BJ (cell line): ENCODE measurements at places on chromosomes 7 and 10. TPM values are rescaled to one million over a fixed set of nuclear protein-coding genes. Genes with fewer than 3 reads are reported as not detected.

DNA sequence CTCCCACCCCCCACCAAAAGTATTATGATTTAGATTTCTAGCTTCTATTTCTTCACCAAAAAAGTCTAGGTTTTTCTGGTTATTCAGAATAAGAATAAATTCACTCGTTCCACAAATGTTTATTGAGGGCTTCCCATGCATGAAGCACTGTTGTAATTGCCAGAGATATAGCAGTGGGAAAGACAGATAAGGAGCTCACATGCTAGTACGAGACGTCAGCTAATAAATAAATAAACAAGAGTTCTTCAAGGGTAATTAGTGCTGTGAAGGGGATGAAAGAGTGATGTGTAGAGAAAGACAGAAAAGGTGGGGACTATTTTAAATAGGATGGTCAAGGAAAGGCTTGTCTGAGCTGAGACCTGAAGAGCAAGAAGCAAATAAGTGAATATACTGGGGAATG lies 38.1 kb upstream of the SEPTIN7 start:
- DNase-seq, result no peak

DNA sequence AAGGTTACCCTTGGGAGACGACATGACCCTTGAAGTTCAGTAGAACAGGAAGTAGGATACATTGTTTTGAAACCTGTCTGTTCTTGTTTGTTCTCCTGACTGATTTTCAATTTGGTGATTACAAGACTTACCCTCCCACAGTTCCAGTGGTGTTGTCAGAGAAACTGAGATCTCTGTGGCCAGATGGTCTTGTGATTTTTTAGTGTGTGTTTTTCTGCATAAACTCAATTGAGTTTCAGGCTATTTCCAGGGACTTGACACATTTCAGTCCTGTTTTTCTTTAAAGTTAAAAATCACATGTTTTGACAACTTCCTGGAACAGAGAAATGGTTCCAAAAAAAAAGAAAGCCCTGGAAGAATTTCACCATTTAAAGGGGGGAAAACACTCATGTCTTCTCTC lies 22.3 kb downstream of the PIK3CG start:
- no peak for DNase-seq

The VWA2 gene
- polyA plus RNA-seq, result 0.07 TPM in 1 of 2 replicates, not detected in the other

The SPDYE1 gene
- polyA plus RNA-seq, result not detected in 2 replicates

GRCh38 chr10:75814014-75814413 lies 382.6 kb downstream of the LRMDA start:
- DNase-seq, result no peak

GRCh38 chr7:150801242-150801945 lies 825 bp downstream of the TMEM176A start:
- no peak for DNase-seq

DNA sequence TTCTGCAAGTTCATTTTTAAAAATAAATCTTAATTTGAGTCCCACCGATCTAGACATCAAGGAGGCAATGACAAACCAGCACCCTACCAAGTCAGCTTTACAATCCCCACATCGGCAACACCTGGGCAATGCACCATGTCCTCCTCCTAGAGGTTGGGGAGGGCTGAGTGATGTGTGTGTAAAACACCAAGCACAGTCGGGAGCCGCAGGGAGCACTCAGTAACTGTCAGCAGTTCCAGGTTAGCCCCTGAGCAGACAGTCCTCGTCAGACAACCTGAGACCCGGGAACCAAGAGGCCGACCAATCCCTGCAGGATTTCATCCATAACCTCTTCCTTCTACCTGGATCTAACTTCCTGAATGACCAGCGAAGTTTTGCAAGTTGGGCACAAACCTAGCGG lies 15.9 kb upstream of the C10orf120 start:
- no peak for DNase-seq

DNA sequence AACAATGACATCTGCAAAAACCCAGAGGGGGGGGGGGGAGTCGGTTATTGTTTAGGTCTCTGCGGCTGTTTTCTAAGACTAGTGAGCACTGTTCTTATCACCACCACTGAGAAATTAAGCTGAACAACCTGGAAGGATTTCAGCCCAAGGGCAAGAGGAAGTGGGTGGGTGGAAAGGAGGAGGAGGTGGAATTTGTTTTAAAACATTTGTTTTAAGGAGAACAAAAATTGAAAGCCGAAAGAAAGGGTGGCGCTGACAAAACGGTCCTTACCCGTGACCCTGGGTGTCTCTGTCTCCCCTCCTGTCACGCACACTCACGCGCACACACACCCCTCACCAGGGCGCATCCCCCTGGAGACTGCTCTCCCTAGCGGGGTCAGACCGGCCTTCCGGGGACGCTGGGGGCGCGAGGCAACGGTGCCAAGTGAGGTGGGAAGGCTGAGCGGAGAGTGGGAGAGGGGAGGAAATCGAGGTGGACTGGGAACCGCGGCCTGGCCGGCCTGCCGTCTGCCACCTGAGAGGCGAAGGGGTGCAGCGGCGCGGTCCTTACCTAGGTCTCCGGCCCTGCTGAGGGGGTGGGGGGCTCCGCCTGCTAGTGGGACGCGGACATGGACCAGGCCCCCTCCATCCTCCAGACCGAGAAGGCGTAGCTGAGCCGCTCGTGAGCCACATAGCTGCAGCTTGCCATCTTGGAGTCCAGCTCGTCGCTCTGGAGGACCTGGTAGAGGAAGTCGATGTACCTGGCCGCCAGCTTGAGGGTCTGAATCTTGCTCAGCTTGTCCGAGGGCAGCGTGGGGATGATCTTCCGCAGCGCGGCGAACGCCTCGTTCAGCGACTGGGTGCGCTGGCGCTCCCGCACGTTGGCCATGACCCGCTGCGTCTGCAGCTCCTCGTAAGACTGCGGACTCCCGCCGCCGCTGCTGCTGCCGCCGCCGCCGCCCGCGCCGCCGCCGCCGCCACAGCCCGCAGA lies 1.0 kb downstream of the TWIST1 start:
- no peak for DNase-seq

GRCh38 chr7:152588350-152588749 lies 87.6 kb downstream of the XRCC2 start:
- DNase-seq, result peak; percentile 19

The OIT3 gene
- polyA plus RNA-seq, result 0.07 TPM in 1 of 2 replicates, not detected in the other

- no peak for DNase-seq
These were observed 543.8 kb downstream of the PTPRN2 start for GRCh38 chr7:158043551-158044481.

- DNase-seq, result no peak
These were observed 9.4 kb upstream of the CLDN3 start for GRCh38 chr7:73779517-73779916.

The PNLIP gene
- not detected in 2 replicates for polyA plus RNA-seq

GRCh38 chr7:29891766-29892165 lies 85.5 kb downstream of the WIPF3 start:
- DNase-seq, result no peak

DNA sequence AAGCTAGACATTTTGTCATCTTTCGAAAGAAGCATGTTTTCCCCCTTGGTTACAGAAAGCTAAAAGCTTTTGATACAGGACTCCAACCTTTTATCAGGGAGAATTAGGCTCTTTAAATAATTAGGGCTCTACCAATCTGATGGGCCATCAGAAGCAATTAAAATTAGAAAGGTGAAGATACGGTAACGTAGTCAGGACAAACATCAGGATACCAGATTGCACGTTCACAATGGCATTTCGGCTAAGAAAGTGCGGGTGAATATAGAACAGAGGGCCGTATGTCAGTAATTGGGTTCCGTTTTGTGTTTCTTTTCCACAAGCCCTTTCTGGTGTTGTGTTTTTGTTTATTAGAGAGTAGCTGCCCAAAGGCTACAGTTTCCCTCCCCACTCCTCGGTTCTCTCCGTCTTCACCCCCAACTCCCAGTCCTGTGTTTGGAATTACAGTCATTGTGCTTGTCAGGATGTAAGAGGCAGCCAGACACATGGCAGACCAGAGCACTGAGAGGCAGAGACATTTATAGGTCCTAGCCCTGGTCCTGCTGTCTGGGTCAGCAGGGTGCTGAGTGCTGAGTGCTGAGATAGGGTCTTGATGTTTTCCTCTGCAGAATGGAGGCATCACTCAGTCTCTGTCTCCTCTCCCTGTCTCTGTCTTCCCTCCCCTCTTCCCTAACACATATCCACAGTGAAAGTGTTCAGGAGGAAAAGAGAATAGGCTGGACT lies 5.5 kb downstream of the PFKP start:
- no peak for DNase-seq

GRCh38 chr10:132448248-132448731 lies 51.3 kb downstream of the PWWP2B start:
- no peak for DNase-seq

The CYP2C18 gene
- polyA plus RNA-seq, result not detected in 2 replicates

- no peak for DNase-seq
These were observed 372 bp upstream of the TMEM130 start for GRCh38 chr7:98870121-98870651.

- DNase-seq, result no peak
These were observed 332.4 kb upstream of the NRP1 start for GRCh38 chr10:33666686-33667480.

- no peak for DNase-seq
These were observed 585.6 kb downstream of the SUGCT start for GRCh38 chr7:40720416-40720815.

- DNase-seq, result no peak
These were observed 190.5 kb upstream of the PPP2R2D start for GRCh38 chr10:131710142-131710861.

GRCh38 chr10:4241724-4242345 lies 456.8 kb upstream of the KLF6 start:
- peak; percentile 99 for DNase-seq

The RNF32 gene
- polyA plus RNA-seq, result 0.63 and 0.93 TPM in 2 replicates

GRCh38 chr7:158508802-158509385 lies 78.7 kb downstream of the PTPRN2 start:
- DNase-seq, result no peak

GRCh38 chr10:117500456-117500855 lies 42.1 kb upstream of the EMX2 start:
- DNase-seq, result no peak

DNA sequence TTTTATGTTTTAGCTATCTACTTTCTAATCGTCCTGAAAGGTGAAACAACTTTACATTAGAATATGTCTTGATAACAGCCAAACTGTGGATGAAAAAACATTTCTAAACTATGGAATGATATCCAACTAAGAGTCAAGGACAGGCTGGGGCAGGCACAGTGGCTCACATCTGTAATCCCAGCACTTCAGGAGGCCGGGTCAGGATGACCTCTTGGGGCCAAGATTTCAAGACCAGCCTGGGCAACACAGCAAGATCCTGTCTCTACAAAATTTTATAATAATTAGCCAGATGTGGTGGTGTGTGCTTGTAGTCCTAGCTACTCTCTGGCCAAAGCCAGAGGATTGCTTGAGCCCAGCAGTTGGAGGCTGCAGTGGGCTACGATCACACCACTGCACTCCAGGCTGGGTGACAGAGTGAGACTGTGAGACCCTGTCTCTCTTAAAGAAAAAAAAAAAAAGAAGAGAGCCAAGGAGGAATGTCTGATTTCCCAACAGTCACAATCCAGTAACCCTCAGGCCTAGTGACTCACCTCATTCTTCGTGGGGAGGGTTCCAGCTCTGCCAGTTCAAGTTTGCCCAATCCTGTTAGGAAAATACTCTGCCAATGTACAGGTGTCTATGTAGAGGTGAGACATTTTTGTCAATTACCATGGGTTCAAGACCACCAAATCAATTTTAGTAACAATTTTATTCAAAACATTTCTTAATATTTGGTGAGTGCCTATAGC lies 14.6 kb upstream of the FZD1 start:
- DNase-seq, result no peak
